EL (cell line): ENCODE measurements at places on chromosomes 1 and 21.
A peak's percentile ranks its signal among the peaks of the same experiment; 100 is the strongest.

- no peak for DNase-seq
These were observed 15.6 kb downstream of the DDAH1 start for GRCh38 chr1:85449356-85449755.

GRCh38 chr1:174534789-174535188 is 87.0 kb downstream of the GPR52 start:
- peak; percentile 35 for DNase-seq

GRCh38 chr1:154609398-154610380 is 1.7 kb upstream of the ADAR start:
- DNase-seq = peak; percentile 52

DNA sequence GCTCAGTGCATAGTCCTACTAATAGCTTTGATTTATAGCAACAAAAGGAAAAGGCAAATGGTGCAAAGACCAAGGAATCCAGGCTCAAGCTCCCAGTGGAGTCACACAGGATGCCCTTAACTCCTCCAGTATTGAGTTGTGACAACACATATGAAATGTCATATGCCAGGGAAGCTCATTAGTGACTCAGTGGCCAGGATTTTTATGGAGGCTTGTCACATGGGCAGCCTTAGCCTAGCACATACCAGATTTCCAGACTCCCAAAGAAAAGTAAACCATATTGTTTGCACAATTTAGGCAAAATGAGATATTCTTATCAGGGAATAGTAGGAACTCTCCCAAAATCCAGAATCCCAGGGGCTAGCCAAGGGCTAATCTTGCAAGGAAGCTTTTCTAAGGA is 129.2 kb downstream of the MAGI3 start:
- DNase-seq = peak; percentile 64

DNA sequence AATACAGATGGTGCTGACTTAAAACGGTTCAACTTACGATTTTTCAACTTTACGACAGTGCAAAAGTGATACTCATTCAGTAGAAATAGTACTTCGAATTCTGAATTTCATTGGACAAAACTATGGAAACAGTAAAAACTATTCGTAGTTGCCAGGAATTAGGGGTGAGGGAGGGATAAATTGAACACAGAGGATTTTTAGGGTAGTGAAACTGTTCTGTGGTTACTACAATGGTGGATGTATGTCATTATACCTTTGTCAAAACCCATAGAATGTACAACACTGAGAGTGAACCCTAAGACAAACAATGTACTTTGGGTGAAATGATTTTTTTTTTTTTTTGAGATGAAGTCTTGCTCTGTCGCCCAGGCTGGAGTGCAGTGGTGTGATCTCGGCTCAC is 7.5 kb downstream of the DDR2 start:
- DNase-seq = no peak
